ENCODE measurements at places on chromosomes 3 and 15.

- no peak for DNase-seq
Measured at GRCh38 chr3:32698506-32698905, 13.5 kb downstream of the CNOT10 start.

GRCh38 chr15:51386486-51386885 lies 45.0 kb downstream of the GLDN start:
- no peak for DNase-seq

DNA sequence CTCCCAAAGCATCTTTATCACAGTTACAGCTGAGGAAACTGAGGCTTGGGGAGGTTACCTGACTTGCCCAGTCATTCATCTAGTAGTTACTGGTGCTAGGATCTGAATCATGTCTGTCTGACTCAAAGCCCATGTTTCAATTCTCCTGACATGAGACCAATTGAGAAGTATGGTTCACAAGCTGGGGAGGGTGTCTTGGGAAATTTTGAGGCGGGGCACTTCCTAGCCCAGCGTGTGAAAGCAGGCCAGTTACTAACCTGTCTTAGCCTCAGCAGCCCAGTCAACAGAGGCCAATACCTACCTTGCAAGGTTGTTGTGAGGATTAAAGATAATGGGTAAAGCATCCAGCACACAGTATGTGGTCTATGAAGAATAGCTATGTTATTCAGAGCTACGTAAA lies 37.0 kb downstream of the CLDN18 start:
- DNase-seq, result no peak

- no peak for DNase-seq
Measured at GRCh38 chr3:150603980-150604319, 829 bp downstream of the SELENOT start.
